Fibroblast of upper back skin (primary cell): ENCODE measurements at places on chromosomes 2 and 18.
A peak's percentile ranks its signal among the peaks of the same experiment; 100 is the strongest.

DNA sequence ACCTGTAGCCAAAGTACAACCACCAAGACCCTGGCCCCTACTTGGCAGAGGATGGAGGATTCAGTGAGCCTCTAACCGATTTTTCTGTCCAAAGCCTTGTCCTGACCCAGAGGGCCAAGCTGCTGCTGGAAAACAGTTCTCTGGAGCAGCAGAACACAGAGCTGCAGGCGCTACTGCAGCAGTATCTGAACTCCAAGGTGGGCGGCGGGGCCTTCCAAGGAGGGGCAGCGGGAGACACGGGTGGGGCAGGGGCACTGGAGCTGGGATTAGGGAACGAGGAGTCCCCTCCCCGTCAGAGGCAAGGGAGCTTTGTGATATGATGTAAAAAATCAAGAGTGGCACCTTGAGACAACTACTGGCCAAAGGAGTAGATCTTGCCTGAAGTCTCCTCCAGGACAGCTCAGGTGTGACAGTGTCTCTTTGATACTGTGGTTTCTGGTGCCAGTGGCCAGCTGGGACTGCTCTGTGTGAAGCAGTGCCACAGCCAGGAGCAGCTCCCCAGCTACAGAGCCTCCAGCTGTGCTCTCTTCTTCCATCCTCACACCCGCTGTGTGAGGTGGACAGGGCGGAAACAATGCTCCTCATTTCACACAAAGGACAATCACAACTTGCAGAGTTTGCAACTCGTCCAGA, 22.8 kb downstream of the OTOF start:
- DNase-seq: no peak

DNA sequence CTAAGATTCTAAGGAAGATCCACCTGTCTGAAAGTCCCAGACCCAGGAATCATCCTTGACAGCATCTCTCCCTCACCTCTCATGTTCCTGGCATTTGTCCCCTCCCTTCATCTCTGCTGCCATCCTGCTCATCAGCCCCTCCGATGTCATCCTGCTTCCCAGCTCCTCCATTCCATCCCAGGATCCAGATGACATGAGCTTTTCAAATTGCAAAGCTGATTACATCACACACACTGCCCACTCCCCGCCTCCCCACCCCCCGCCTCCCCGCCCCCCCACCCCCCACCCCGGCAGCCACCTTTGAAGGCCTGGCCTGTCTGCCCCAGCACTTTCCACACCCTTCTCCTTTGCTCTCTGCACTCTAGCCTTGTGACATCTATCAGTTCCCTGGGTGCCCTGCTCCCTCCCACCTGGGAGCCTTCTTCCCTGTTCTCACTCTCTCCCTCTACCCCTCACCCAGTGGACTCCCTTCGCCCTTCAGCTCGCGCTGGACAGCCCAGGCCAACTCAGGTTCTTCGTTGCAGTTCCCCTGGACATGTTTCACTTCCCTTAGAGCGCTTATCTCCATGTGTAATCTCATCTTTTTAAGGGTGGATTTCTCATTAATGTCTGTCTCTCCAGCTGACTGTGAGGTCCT, 61.6 kb downstream of the DNMT3A start:
- no peak for DNase-seq

DNA sequence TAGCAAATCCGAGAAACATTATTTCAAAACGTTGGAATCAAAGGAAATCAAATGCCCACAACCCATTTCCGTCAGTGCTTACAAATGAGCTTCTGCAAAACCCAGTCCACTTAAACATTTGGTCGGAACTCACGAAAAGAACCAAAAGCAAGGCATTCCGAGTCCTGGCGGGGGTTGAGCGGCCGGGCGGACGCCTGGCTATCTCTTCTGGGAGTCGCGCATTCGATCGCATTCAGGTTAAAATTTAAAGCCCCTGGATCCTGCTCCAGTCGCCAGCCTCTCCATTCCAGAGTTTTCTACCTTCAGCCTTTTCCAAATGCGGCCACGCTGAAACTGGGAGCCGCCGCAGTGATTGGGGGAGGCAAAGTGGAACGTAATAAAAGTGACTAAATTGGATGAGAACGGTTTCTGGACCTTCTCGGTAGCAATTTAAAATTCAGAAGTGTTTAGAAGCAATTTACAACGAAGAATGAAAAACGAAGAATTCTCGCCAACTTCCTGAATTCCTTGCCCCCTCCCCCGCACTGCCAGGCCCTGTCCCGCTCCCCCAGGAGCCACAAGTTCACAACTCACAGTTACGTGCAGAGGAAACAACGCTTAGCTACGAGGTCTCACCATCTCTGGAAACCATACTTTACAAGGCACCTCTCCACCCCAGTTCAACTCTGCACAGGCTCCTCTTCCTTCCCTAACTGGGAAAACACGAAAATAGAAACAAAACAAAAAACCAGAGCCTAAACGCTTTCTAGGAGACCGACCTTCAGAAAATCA, 1.7 kb upstream of the GATA6 start:
- no peak for DNase-seq

DNA sequence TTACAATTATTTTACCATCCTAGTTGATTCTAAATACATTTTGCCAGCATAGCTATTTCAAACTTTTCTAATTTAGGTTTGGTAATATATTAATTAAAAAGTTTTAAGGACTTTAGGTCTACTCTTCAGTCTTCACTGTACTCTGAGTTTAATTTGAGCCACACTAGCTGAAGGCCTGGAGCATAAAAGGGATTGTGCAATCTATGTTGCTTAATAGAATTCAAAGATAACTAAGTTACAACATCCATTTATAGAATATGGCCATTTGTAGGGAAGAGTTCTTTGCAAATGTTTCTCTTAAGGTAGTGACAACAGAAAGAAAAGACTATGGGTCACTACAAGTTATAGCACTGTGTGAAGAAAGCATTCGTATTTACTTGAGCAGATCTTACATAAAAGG, 702.2 kb upstream of the NRXN1 start:
- DNase-seq: peak; percentile 20

GRCh38 chr2:103963146-103963725, 890.7 kb upstream of the POU3F3 start:
- DNase-seq: no peak

- no peak for DNase-seq
These were observed 9.3 kb upstream of the EFEMP1 start for GRCh38 chr2:55932843-55933242.

DNA sequence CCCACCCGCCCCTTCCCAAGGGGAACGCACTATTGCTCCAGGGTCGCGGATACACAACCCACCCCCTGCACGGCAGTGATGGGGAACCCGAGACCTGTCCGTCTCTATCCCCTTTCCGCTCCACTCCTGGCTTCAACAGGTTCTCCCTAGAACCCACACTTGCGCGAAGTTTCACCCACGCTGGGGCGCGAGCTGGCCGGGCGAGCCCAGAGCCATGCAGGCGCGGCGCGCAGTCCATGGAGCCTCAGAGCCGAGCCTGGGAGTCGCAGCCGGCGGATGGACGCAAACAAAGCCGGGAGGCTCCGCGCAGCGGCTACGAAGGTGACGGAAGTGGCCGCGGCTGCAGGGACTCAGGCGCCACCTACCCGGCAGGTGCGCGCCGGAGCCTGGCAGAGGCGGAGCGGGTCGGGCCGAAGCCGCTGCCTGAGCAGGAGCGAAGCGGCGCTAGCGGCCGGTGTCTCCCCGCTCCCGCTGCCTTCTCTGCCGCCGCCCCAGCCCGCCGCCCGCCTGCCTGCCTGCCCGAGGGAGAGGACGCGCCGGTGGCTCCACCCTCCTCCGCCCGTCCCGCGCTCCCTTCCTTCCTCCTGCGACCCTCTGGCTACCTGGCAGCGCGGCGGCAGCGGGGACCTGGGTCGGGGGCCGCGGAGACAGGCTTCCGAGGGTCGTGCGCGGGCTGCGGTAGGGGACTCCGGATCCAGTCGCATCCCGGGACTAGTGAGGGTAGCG, 14.0 kb downstream of the ALPG start:
- DNase-seq: no peak

- no peak for DNase-seq
These were observed 297.0 kb upstream of the PKDCC start for GRCh38 chr2:41750829-41751228.
